ENCODE measurements at places on chromosomes 2 and 18.
A peak's percentile ranks its signal among the peaks of the same experiment; 100 is the strongest.

- DNase-seq: no peak
Observed at GRCh38 chr2:197914778-197915177, 110.4 kb downstream of the PLCL1 start.

- DNase-seq: peak; percentile 76
Observed at GRCh38 chr18:48059455-48060010, 129.1 kb upstream of the SMAD2 start.

GRCh38 chr18:63374540-63374939 lies 7.5 kb upstream of the KDSR start:
- DNase-seq: no peak

- no peak for DNase-seq
Observed at GRCh38 chr18:61426492-61427053, 93.3 kb downstream of the CDH20 start.

GRCh38 chr18:61531182-61531581 lies 198.0 kb downstream of the CDH20 start:
- no peak for DNase-seq

- DNase-seq: no peak
Observed at GRCh38 chr2:133241224-133241571, 327.1 kb downstream of the NCKAP5 start.

GRCh38 chr2:200305797-200306195 lies 697 bp upstream of the SPATS2L start:
- peak; percentile 45 for DNase-seq

- DNase-seq: no peak
Observed at GRCh38 chr18:77981874-77982273, 732.2 kb downstream of the GALR1 start.

DNA sequence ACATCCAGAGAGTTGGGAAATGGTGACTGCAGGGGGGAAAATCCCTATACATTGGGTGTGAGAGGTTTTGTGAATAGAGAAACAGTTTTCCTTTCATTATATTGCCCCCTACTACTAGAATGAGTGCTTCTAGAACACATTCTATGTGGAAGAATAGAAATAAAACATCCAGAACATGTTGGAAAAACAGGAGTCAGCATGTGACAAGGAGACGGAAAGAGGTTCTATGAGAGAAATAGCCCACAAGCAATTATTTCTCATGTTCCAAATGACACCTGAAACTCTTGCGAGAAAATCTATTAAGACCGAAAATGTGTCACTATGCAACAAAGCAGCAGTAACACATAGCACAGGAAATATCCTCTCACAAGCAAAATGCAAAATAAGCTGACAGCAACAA lies 202.7 kb upstream of the SPOPL start:
- no peak for DNase-seq

DNA sequence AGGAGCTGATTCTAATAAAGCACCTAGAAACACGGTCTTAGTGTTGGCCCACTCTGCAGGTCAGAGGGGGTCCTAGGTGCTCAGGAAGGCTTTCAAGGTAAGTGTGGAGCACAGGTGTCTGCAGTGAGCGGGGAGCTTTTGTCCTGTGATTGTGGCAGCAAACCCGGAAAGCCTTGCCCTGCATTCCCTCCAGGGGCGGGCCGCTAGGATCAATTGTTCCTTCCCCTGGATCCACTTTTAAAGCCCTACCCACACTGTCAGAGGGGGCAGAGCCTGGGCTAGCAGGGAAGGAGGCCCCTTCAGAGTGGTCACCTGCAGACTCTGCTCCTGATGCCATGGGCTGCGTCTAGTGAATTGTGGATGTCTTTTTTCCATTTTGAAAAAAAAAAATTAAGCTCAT lies 176.0 kb downstream of the CTIF start:
- DNase-seq: no peak

DNA sequence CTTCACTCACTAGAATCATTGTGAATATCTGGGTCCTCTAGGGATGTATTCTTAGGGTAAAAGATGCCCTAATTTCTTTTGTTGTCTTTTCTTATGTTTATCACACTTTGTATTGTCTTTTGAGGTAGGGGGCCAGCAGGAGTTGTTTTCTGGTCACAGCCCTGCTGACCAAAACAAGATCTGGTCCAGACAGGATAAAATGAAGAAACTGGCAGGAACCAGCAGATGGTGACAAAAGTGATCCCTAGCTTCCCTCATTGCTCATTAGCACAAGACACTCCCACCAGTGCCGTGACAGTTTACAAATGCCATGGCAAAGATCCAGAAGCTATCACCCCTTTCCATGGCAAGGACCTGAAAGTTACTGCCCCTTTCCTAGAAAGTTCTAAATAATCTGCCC lies 81.7 kb upstream of the CCDC85A start:
- DNase-seq: no peak

GRCh38 chr2:54387059-54387991 lies 68.8 kb upstream of the SPTBN1 start:
- no peak for DNase-seq

GRCh38 chr18:9906481-9906880 lies 7.3 kb upstream of the VAPA start:
- no peak for DNase-seq

DNA sequence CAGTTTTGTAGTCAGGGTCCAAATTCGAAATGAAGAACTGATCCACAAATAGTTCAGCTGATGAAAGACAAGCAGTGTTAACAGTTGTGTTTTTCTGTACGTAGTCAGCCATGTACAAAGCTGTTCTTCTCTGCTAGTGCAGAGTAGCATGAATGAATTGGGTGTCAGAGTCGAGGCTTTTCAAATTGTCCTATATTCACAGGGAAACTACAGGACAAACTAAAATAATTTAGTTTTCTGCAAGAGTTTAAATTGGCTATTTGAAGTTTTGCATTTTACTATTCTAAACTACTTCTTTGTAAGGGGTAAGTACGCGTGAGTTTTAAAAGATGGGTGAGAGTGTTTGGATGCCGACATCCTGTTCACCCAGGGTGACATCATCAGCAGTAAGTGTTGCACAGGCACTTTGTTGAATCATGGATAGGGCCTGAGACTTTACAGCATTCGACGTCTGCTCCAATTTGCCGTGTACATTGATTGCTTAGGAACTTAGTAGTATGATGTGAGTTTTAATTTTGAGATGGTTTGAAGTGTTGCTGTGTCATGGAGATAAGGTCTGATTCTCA lies 147.2 kb upstream of the NFATC1 start:
- no peak for DNase-seq

DNA sequence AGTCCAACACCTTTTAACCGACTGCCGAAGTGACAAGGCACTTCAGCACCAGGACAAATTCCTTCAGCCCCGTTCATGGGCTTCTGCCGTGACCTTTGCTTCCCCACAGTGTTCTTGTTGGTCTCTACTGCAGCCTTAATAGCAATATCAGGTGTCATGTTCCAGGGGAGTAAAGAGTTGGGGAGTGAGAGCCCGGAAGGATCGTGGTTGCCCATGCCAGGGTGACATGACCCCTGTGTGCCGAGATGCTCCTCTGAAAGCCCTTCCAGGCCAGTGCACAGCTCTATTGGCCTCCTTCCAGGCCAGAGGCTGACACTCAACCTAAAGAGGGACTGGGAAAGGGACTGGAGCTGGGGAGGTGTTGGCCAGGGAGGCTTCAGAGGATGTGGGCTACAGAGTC lies 279.2 kb downstream of the CYRIA start:
- no peak for DNase-seq

GRCh38 chr18:78896111-78896905 lies 83.3 kb upstream of the SALL3 start:
- no peak for DNase-seq

- no peak for DNase-seq
Observed at GRCh38 chr2:138823666-138824065, 43.5 kb upstream of the NXPH2 start.

All from left kidney (tissue), 8 donors.